ENCODE measurements at places on chromosomes 7 and 10.

DNA sequence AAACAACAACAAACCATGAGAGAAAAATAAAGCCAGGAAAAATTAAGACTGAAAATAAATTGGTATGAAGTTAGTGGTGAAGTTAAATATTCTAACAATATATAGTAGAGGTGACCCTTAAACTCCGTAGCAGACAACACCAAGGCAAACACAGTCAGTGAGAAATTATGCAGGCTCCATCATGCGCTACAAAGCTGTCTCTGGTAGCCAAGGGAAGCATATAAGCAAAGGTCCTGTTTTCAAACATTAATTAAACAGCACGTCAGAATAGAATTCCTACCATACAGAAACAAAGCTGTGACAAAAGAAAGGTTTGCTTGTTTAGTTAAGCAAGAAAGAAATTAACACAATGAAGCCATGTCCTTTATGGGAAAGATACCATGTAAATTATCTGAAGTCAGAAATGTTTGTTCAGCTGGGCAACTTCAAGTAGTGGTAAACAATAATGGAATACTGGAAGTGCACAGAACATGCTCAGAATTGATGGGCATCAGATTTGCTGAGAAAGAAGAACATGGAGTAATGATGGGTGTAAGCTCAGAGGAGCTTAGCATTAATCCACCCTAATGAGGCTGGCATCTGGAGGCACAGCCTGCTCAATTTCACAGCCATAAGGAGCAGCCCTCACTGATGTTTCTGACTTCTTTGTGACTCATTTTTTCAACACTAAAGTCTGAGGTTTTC, 75.7 kb downstream of the IGF2BP3 start:
- no peak for DNase-seq

DNA sequence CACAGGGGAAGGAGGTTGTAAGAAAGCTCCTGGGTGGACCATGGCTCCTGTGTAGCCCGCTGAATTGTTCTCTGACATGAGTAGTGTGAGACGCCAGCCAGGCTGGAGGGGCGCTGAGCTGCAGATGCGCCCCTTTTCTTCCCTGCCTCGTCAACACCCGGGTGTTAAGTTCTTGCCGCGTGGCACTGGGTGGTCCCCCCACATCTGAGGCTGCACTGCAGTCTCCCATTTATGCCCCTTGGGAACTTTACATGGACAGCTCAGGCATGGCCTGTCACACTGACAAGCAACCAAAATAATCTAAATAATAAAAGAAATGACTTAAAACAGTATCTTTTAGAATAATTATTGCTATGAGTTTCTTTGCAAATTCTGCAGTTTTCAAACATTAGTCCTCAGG, 34.6 kb upstream of the HSPA12A start:
- DNase-seq: no peak

DNA sequence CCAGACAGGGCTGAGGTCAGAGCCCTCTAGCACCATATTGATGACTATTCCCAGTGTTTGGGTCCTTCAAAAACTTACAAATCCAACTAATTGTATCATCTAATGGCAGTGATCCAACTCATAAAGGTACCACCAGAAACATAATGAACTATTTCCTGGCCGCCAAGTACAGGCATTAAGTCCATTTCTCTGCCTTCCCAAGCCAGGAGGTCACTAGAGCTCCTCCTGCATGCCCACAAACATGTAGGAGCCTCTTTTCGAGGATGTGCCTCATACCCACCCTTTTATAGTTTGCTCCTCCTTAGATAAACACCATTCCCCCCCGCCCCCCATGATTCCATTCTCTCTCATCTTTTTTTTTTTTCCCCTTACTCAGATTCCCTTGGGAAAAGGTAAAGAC, 91.3 kb downstream of the CHN2 start:
- no peak for DNase-seq

GRCh38 chr7:152513861-152514770, 78.3 kb upstream of the KMT2C start:
- no peak for DNase-seq

DNA sequence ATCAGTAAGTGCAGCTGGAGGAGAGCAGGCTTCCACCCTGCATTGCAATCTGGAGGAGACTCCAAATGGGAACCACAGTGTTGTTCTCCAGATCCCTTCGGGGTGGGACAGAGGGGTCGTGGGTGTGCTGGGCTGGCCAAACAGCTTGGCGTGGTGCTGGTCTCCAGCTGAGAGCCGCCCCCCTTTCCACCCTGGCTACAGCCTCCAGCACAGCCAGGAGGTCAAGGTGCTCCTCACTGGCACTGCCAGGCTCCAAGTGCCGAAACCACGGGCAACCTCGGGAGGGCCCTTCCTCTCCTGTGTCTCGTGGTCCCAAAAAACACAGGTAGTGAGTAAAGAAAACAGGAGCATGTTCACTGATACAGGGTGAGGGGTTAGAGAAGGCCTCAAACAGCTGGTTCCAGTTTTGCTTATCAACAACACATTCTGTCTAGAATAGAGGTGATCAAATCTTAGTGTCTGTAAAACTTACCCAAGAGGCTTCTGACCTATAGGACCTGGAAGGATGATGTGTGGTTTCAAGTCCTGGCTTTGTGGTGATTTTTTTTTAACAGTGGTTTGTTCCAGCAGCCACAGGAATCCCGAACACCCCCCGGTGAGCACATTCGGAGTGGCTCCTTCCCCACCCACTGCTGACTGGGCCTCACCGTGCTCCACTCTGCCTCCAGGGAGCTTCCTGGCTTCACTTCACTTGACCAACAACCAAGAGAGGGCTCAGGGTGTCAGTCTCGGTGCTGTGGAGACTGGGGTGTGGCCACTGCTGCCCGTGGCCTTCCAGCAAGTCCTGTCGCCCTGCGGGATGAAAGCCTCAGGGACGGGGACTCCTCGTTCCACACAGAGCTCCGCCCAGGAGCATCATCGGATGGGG, 31.2 kb upstream of the EN2 start:
- no peak for DNase-seq

GRCh38 chr7:129649128-129649690, 37.7 kb downstream of the NRF1 start:
- DNase-seq: no peak

GRCh38 chr10:132738454-132739224, 47.3 kb downstream of the NKX6-2 start:
- DNase-seq: no peak

DNA sequence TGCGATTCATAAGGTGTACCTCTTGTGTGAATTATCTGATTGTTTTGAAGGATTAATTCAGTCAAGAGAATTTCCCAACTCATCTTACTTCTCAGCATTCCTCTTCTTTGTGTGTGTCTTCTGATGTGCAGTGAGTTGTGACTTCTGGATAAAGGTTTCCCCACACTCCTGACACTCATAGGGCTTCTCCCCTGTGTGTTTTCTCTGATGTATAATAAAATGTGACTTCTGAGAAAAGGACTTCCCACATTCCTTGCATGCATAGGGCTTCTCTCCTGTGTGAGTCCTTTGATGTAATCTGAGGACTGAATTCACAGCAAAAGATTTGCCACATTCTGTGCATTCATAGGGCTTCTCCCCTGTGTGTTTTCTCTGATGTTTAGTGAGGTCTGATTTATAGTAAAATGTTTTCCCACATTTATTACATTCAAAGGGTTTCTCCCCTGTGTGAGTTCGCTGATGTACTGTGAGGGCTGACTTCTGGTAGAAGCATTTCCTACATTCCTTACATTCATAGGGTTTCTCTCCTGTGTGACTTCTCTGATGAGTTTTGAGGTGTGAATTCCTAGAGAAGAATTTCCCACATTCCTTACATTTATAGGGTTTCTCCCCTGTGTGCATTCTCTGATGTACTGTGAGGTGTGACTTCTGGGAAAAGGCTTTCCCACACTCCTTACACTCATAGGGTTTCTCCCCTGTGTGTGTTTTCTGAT, 24.2 kb downstream of the ZNF25 start:
- no peak for DNase-seq

- DNase-seq: peak; percentile 29
Measured at GRCh38 chr10:123009105-123009820, 457 bp downstream of the ACADSB start.

DNA sequence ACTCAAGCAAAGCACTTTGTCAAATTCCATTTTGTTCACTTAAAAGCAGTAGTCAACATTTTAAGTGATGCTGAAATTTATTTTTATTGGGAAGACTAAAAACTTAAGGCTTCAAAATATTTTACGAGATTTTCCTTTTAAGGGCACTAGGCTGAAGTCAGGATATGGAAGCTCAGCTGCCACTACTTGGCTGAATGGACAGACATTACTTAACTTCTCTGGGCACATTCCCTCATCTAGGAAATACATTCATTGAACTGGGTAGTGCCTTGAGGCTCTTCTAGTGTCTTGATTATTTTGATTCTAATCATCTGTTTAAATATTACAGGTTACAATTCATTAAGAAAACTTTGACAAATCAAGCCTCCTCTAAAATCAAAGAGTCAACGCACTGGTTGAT, 11.1 kb downstream of the MEOX2 start:
- no peak for DNase-seq

Measured in ELR (cell line).